ENCODE measurements at places on chromosomes 4 and X.
A peak's percentile ranks its signal among the peaks of the same experiment; 100 is the strongest.

DNA sequence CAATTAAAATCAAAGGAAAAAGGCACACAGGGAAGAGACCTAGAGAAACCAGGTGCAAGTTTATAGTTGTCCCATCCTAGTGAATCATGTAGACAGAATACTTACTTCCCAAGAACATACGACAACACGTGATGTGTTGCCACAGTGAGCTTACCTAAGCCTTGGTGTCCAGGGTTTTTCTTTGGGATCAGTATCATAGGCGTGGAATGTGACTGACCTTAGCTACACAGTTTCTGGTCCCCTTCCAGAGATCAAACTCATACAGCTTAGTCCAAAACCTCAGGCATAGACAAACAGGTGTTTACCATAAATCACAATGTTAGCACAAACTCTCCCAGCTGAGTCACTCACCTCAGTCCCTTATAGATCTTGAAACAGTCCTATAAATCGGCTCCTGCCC lies 17.7 kb downstream of the SLC25A31 start:
- DNase-seq: no peak
- H3K36me3 ChIP-seq: no peaks in the 10 kb centered on the region
- H3K4me3 ChIP-seq: no peak overlapping the region
- H3K27me3 ChIP-seq: no peaks in the 10 kb centered on the region
- H3K27ac ChIP-seq: no peak overlapping the region
- H3K4me1 ChIP-seq: no peaks in the 10 kb centered on the region

GRCh38 chr4:119834906-119835612 lies 206.5 kb upstream of the PDE5A start:
- no peaks in the 10 kb centered on the region for H3K27me3 ChIP-seq
- H3K4me3 ChIP-seq: no peak overlapping the region
- no peaks in the 10 kb centered on the region for H3K36me3 ChIP-seq

DNA sequence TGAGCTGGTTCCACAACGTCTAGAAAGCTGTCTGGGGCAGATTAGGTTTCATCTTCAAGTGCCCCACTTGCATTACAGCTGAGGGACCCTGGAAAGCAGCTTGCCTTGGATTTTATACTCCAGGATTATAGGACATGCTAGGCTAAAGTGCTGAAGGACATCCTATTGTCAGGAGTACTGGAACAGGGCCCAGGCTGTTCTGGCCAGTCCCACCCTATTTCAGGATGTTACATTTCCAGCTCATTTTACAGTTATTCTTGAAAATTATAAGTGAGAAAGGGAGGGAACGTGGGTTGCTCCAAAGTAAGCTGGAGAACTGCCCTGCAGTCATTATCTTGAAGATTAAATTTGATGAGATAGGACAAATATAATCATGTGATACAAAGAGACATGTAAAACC lies 71.0 kb upstream of the UGT8 start:
- H3K4me1 ChIP-seq: no peaks in the 10 kb centered on the region
- no peak for DNase-seq
- no peaks in the 10 kb centered on the region for H3K27me3 ChIP-seq
- no peak overlapping the region for H3K27ac ChIP-seq
- H3K4me3 ChIP-seq: no peak overlapping the region

- H3K4me3 ChIP-seq: peak within 1 kb of the TSS; percentile 48
- no peaks in the 10 kb centered on the region for H3K4me1 ChIP-seq
- peaks cover 10% of the 10 kb centered on the region for H3K27me3 ChIP-seq
- no peak within 1 kb of the TSS for H3K27ac ChIP-seq
- peak; percentile 52 for DNase-seq
Observed at GRCh38 chr4:21948347-21949072, at the start of gene KCNIP4. KCNIP4 (minus strand) TSS chr4:21948772.

DNA sequence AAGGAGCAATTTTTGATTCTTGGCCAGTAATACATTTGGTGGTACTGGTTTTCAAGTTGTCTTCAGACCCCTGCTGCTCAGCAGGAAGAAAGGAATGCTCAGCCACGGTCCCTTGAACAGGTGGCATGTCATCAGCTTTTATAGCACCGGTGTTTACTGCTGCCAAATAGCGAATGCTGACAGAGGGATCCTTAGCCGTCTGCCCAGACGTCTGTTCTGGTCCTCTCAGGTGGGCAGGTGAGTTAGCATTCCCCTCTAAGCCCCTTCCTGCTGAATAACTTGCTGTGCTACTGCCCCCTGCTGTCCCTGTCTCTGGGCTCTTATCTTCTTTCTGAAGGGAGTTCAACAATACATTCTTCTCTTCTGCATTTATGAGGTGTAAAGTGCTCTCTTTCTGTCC lies 28.4 kb downstream of the BOD1L1 start:
- DNase-seq: peak; percentile 71
- peaks cover 2% of the 10 kb centered on the region for H3K36me3 ChIP-seq
- no peaks in the 10 kb centered on the region for H3K4me1 ChIP-seq
- H3K27me3 ChIP-seq: no peaks in the 10 kb centered on the region

GRCh38 chr4:155929833-155930232 lies 23.8 kb downstream of the CTSO start:
- no peak for DNase-seq
- no peaks in the 10 kb centered on the region for H3K27me3 ChIP-seq
- no peak overlapping the region for H3K4me3 ChIP-seq
- H3K27ac ChIP-seq: no peak overlapping the region
- no peaks in the 10 kb centered on the region for H3K36me3 ChIP-seq

GRCh38 chrX:9333873-9334560 lies 130.8 kb upstream of the TBL1X start:
- H3K27me3 ChIP-seq: no peaks in the 10 kb centered on the region
- H3K4me3 ChIP-seq: no peak overlapping the region
- DNase-seq: no peak
- H3K27ac ChIP-seq: no peak overlapping the region
- no peaks in the 10 kb centered on the region for H3K4me1 ChIP-seq

DNA sequence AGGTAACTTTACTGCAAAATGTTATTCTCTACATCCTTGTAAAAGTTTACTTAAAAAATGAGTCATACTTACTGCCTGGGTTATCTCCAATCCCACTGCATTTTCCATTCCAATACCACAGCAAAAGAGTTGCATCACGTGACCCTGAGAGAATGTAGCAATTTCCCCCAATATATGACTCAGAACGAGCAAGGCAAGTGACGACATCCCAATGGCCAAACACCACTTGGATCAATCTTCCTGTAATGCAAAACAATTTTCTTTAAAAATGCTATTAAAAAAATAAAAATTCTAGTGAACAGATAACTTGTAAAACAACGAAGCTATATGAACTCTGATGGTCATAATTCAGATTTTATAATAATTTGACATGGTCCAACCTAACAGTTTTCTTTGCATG lies 224.3 kb downstream of the DCLK2 start:
- no peaks in the 10 kb centered on the region for H3K36me3 ChIP-seq
- H3K27me3 ChIP-seq: no peaks in the 10 kb centered on the region
- no peaks in the 10 kb centered on the region for H3K4me1 ChIP-seq

GRCh38 chrX:132955690-132956089 lies 2.7 kb downstream of the HS6ST2 start:
- no peak overlapping the region for H3K4me3 ChIP-seq
- no peaks in the 10 kb centered on the region for H3K36me3 ChIP-seq
- no peaks in the 10 kb centered on the region for H3K4me1 ChIP-seq
- H3K27ac ChIP-seq: no peak overlapping the region
- no peak for DNase-seq

- no peaks in the 10 kb centered on the region for H3K36me3 ChIP-seq
- no peaks in the 10 kb centered on the region for H3K27me3 ChIP-seq
- no peak overlapping the region for H3K4me3 ChIP-seq
- no peaks in the 10 kb centered on the region for H3K4me1 ChIP-seq
- no peak overlapping the region for H3K27ac ChIP-seq
Observed at GRCh38 chr4:70099206-70099605, 49.0 kb downstream of the HTN1 start.

DNA sequence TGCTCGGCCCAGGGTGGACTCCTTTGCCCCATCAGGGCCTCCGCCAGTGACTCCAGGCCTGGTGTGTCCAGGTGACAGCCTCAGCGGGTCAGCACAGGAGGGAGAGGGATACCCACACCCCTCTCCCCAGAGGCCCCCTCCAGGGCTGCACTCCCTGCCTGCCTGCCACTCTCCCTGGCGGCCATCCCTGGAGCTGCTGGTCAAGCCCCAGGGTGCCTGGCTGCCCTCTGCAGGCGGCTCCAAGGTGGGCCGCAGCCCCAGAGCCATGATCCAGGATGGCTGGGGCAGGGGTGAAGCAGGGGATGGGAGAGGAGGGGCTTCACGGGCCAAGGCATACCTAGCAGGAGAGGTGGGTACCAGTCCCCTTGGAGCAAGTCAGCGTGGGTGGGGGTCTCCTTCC lies 3.8 kb downstream of the FGFRL1 start:
- no peak overlapping the region for H3K4me3 ChIP-seq
- no peak for DNase-seq
- no peaks in the 10 kb centered on the region for H3K4me1 ChIP-seq
- no peak overlapping the region for H3K27ac ChIP-seq
- H3K36me3 ChIP-seq: no peaks in the 10 kb centered on the region
- H3K27me3 ChIP-seq: peaks cover 7% of the 10 kb centered on the region

DNA sequence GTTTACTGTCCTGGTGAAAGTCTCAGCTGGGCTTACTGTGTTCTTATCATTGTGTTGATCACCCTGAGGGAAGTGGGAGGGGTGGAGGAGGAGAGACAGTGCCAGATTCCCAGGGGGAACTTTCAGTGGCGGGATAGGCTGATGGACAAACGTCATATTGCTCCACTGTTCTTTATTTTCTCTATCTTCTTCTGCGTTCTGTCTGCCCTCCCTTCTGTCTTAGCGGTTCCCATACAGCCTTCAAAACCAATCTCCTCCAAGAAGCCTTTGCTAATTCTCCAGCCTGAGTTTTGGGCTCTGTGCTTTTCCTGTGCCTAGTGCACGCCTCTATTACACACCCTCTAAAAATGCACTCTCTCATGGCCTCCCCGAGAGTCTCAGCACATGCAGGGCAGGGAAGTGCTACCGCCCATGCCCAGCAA lies 448.7 kb upstream of the FAT1 start:
- no peaks in the 10 kb centered on the region for H3K27me3 ChIP-seq
- no peaks in the 10 kb centered on the region for H3K36me3 ChIP-seq
- no peak overlapping the region for H3K27ac ChIP-seq

DNA sequence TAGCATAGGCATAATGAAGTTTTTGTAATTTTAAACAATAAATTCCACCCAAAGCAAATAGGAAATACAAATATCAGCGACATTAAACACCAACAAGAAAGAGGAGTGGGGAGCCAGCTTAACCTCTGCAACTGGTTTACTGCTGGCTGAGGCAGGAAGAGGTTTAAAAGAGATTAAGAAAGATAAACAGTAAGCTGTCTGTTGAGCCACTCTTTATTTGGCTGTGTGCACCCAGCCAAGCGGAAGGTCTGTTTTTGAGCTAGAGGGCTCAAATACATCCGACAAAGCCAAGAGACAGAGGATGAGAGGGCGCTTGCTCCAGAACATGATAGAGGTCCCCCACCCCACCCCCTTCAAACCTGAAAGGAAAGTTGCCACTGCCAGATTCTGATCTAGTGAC lies 191.4 kb downstream of the MGST2 start:
- H3K4me1 ChIP-seq: peaks cover 15% of the 10 kb centered on the region
- no peak overlapping the region for H3K4me3 ChIP-seq
- DNase-seq: peak; percentile 63
- H3K36me3 ChIP-seq: no peaks in the 10 kb centered on the region
- no peak overlapping the region for H3K27ac ChIP-seq

GRCh38 chr4:66921433-66921832 lies 623.9 kb downstream of the CENPC start:
- peak; percentile 6 for DNase-seq
- no peaks in the 10 kb centered on the region for H3K4me1 ChIP-seq
- H3K4me3 ChIP-seq: no peak overlapping the region

DNA sequence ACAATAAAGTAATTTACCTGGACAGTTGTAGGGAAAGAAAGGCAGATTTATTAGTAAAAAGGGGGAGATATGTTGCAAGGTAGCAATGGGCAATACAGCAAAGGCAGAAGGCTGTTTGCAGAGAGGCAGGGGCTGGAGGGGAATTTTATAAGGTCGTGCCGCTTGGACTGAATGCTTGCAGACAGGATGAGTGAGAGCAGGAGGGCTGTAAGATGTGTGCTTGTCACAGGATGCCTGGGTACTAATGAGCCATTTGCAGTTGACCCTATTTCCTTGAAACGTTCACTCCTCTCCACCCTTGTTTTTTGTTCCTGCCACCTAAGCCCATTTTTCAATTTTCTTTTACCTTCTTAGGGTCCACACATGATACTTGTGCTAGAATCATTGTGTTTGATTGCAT lies 214.7 kb downstream of the TRAM1L1 start:
- DNase-seq: peak; percentile 26
- no peaks in the 10 kb centered on the region for H3K4me1 ChIP-seq
- no peaks in the 10 kb centered on the region for H3K27me3 ChIP-seq
- H3K4me3 ChIP-seq: no peak overlapping the region
- no peak overlapping the region for H3K27ac ChIP-seq

DNA sequence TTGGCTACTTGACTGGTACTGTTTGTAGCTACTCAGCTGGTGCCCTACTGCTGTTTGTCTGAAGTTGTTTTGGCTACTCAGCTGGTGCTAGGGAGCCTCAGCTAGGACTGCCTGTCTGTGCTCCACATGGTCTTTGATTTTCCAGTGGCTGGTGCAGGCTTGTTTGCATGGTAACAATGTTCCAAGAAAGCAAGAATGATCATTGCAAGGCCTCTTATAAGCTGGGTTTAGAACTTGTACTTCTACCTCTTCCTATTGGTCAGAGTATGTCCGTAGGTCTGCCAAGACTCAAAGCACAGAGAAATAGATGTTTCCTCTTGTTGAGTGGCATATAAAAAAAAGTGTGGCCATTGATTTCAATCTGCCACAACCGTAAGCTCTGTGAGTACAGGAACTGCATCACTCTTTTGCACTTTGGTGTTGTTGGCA lies 17.6 kb downstream of the NFKB1 start:
- no peaks in the 10 kb centered on the region for H3K27me3 ChIP-seq
- no peak overlapping the region for H3K4me3 ChIP-seq
- H3K36me3 ChIP-seq: no peaks in the 10 kb centered on the region
- H3K27ac ChIP-seq: no peak overlapping the region
- H3K4me1 ChIP-seq: no peaks in the 10 kb centered on the region
- DNase-seq: no peak

DNA sequence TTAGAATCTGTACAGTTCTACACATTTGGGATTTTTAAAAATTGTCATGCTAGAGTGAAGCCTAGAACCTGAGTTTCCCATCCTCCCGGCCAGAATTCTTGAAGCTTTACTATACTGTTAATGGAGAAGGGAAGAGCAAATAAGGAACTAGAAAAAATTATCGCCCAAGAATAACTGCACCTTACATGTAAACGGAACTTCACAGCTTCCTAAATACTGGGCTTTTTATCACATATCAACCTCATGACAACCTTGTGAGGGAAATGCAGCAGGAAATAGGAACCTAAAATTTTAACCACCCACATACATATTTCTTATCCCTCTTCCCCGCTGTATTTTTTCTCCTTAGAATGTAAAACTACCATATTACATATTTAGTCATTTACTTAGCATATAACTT lies 19.3 kb downstream of the ARHGEF9 start:
- H3K4me3 ChIP-seq: no peak overlapping the region
- no peaks in the 10 kb centered on the region for H3K36me3 ChIP-seq
- H3K4me1 ChIP-seq: no peaks in the 10 kb centered on the region
- no peak overlapping the region for H3K27ac ChIP-seq

DNA sequence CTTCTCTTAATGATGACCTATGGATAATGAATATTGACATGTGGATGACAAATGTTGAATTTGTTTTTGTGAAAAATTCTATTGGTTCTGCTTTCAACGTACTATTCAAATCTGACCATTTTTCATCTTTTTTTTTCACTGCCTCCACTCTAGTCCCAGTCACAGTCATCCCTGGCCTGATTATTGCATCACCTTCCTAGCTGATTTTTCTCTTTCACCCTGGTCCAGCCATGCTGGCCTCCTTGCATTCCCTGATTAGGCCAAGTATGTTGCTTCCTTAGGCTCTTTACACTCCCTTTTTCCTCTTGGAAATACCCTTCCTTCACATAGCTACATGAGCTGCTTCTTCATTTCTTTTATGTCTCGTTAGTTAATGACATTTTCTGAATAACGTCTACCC lies 58.1 kb upstream of the MAP9 start:
- H3K27me3 ChIP-seq: no peaks in the 10 kb centered on the region
- DNase-seq: peak; percentile 4
- no peaks in the 10 kb centered on the region for H3K4me1 ChIP-seq
- no peak overlapping the region for H3K4me3 ChIP-seq

Measured in mesendoderm (in vitro differentiated cells).